ENCODE measurements at places on chromosomes 5 and 9. TPM values are rescaled to one million over a fixed set of nuclear protein-coding genes. Genes with fewer than 3 reads are reported as not detected.

- no peak for DNase-seq
Observed at GRCh38 chr5:35675392-35675791, 57.7 kb downstream of the SPEF2 start.

PCA3 gene
- total RNA-seq: not detected

FST gene
- total RNA-seq: 1.6 TPM

- no peak for DNase-seq
Observed at GRCh38 chr5:62038024-62038423, 268.0 kb upstream of the KIF2A start.

DNA sequence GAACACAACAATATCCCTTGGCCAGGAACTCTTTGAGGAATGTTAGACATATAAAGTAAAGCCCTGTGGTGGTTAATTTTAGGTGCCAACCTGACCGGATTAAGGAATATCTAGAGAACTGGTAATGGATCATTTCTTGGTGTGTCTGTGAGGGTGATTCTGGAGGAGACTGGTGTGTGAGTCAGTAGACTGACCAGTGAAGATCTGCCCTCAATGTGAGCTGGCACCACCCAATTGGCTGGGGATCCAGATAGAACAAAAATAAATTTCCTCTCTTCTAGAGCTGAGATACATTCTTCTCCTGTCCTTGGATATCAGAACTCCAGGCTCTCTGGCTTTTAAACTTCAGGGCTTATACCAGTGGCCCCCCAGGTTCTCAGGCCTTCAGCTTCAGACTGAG, 56.2 kb upstream of the TNPO1 start:
- no peak for DNase-seq

DNA sequence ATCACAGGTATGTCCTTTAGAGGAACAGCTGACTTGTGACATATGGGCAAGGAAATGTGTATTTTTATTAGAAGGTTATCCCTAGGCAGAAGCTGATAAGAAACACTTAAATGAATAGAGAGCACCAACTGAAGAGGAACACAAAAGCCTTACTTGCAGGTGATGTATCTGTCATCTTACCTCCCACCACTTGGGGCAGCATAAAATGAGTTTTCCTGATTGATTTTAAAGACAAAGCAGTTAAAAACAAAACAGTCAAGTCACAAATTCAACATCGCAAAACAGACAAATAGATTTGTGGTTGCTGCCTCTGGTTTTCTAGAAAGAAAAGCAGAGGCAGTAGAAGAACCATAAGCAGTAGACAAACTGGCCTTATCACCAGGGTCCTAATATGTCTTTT, 302.4 kb upstream of the ZNF462 start:
- DNase-seq: no peak

Measured in esophagus squamous epithelium (tissue), 5 donors.